CD4-positive, alpha-beta T cell (primary cell): ENCODE measurements at places on chromosomes 1 and 21.

DNA sequence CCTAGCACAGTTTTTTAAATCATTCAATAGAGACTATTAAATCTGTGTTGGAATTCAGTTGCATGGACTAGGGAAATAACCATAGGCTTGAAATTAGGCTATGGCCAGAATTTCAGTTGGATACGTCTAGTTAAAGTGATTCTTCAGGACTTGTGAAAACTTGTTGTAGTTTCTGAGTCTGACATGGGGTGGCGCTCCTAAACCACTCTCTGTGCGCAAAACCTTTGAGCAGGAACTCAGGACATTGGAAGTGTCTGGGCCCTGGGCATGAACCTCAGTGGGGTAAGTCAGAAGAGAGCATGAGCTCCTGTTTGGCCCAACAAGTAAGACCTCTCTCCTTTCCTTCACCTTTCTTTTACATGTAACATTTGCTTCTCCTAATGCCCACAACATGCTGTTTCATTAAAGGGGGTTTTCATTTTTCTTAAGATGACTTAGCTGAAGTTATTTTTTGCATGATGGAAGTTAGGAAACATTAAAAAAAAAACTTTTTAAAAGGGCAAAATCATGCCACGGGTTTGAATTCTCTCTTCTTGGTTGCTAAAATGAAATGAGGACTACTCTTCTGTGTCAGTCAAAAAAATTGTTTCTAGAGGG, 17.1 kb upstream of the CCDC190 start:
- DNase-seq = no peak

DNA sequence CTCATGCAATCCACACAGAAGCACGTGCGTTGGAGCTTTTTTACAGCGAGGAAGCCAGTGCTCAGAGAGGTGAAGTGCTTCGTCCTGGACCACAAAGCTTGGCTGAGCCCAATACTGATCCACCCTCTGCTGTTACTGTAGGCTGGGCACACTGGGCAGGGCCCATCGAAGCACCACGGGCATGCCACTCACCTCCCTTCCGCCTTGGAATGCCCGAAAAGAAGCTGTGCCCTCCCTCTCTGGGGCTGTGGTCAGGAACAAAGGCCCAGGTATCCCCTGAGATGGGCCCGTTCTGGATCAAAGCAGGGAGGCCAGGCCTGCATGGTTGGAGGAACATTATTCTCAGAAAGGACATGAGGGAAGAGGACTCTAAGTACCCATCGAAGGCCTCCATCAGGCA, 206.7 kb upstream of the C1orf174 start:
- no peak for DNase-seq

GRCh38 chr1:41566969-41567368, 82.5 kb upstream of the EDN2 start:
- no peak for DNase-seq

- no peak for DNase-seq
Measured at GRCh38 chr1:230301822-230302221, 124.3 kb downstream of the PGBD5 start.

DNA sequence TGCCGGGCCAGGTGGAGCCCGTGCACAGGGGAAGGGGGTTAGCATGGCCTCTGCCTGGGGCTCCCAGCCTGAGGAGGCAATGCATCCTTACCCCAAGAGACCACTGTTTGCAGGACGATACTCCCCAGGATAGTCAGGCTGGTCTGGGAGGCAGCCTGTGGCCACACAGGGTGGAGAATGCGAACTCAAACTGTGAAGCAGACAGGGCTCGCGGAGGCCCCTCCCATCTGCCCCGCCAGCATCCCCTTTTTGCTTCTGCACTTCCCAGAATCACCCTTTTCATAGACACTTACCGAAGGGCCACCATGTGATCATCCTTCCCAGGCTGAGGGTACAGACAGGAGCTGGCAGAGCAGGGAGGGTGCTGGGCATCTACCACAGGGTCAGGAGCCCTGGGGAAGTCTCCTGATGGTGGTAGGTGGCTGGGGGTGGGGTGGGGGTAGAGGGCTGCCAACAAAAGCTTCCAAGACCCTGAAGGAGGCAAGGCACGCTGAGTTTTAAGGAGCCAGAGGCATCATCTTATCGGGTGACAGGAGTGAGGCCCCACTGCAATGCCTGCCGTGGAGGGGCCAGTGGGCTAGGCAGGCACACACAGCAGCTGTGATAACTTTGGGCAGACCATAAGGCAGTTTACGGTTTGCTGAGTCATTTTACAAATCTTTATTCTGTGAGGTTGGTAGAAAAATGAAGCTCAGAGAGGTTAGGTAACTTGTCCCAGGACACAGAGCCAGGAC, 31.3 kb upstream of the BTG2 start:
- no peak for DNase-seq

GRCh38 chr1:15944308-15945010, 31.4 kb downstream of the ZBTB17 start:
- DNase-seq = no peak

GRCh38 chr1:202155478-202156021, 4.9 kb downstream of the PTPN7 start:
- no peak for DNase-seq

DNA sequence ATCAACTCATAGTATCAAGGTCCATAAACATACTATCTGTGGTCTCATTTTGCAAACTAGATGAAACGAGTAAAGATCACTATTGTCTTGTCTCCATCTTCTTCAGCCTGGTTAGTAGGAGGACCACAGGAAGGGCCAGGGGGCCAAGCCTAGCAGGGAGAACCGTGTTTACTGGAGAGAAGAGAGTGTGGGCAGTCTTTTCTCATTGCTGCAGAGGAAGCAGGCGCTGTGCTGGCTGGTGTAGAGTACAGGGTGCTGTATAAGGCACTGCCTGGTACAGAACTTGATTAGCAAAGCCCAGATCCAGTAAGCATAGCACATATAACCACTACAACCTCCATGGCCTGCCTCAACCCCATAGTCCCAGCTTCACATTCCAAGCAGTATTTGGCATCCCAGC, 10.0 kb upstream of the B4GALT3 start:
- DNase-seq = no peak

DNA sequence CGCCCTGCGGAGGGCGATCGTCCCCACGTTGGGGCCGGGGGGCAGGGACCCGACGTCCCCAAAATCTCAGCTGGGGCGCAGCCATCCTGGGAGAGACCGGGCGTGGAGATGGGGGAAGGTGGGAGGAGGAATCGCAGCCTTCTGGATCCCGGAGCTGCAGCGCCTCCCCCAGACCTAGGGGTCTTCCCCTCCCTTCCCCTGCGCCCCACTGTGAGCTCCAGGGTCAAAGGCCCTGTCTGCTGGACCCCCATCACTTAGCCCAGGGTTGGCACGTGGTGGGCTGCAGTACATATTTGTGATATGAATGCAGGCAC, 90.2 kb upstream of the VAMP3 start:
- DNase-seq = no peak

DNA sequence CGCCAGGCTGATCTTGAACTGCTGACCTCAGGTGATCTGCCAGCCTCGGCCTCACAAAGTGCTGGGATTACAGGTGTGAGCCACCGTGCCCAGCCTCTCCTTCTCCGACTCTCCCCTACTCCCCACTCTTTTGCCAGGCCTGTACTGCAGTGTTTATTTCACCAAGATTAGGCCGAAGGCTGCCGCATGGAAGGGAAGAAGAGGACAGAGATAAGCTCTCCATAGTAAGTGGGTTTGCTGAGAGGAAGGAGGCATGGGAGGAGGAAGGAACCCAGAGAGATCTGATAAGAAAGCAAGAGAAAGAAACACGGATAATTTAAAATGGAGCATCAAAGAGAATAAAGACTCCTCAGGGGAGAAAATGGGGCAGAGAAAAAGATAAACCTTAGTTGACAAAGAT, 8.7 kb downstream of the PTCH2 start:
- no peak for DNase-seq

GRCh38 chr1:94522304-94522703, 19.3 kb downstream of the F3 start:
- no peak for DNase-seq

DNA sequence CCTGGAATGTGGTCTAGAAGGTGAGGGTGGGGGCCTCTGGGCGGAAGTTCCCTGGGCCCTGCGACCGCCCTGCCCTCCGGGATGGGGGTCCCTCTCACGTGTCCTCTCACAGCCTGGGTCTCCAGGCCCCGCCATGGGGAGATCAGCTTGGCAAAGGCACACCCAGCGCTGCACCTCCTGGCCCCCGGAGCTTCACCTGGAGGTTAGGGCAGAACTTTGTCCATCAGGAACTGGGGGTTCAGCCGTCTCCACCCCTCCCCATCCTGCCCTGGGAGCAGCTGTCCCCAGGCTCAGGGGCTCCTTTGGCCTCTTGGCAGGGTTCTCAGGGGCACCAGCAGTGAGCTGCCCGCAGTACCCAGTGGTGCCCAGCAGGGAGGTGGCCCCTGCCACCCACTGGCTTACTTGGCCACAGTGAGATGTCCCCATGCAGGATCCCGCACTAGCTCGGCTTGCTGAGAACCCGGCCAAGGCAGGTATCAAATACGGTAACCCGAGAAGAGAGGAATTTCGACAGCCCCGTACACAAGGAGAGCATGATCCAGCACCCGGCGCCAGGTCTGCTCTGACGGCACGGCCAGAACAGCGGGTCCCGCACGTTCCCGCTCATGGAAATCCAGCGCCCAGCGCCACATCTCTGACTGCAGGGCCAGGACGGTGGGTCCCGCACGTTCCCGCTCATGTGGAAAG, 36.7 kb downstream of the RRP1 start:
- no peak for DNase-seq

DNA sequence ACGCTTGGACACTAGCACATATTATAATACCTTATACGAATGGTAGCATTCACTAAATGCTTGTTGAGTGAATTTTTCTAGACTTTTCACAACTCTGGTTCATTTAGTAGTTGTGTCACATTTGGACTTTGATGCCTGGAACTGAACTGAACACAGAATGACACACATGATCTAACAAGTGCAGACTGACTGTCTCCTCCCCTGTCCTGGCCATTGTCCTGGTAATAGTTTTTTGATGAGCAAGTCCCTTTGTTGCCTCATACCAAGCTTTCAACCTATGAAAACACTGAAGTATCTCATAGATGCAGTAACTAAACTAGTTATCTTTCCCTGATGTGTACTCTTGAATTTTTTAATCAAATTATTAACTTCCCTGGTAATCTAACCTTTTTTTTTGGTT, 66.4 kb downstream of the LRRC8D start:
- DNase-seq = no peak

- no peak for DNase-seq
Measured at GRCh38 chr1:113126207-113126606, 53.2 kb downstream of the LRIG2 start.

- no peak for DNase-seq
Measured at GRCh38 chr1:84299536-84300170, 1.9 kb upstream of the SAMD13 start.

- no peak for DNase-seq
Measured at GRCh38 chr1:17893891-17894631, 138.9 kb downstream of the ACTL8 start.

GRCh38 chr21:17548262-17548661, 35.4 kb downstream of the CXADR start:
- no peak for DNase-seq

DNA sequence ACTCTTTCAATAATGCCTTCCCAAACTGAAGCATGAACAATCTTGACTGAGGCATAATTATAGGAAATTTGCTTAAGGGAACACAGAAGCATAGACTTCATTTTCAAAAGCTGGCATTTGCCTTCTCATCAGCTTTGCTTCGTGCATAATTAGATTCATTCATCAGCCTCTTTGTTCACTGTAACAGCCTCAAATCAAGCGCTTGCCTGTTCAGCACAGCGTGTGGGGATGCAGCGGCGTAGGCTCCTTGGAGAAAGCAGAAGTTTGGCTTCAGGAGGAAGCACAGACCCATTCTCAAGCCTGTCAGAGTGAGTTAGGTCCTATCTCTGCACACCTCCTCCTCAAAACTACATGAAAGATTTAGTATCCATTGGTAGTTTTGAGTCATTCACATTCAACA, 246.4 kb upstream of the MAP1LC3C start:
- DNase-seq = no peak

DNA sequence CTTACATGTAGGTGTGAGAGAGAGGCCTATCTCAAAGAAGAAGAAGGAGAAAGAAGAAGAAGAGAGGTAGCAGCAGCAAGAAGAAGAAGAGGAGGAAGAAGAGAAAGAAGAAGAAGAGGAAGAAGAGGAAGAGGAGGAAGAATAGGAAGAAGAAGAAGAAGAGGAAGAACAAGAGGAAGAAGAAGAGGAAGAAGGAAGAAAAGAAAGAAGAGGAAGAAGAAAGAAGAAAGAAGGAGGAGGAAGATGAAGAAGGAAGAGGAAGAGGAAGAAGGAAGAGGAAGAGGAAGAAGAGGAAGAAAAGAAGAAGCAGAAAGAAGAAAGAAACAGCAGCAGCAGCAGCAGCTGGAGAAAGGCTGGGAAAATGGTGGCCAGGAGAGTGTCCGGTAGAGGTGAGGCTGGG, 10.3 kb upstream of the AZIN2 start:
- DNase-seq = no peak

- no peak for DNase-seq
Measured at GRCh38 chr21:30243691-30244090, 27.8 kb upstream of the CLDN8 start.

DNA sequence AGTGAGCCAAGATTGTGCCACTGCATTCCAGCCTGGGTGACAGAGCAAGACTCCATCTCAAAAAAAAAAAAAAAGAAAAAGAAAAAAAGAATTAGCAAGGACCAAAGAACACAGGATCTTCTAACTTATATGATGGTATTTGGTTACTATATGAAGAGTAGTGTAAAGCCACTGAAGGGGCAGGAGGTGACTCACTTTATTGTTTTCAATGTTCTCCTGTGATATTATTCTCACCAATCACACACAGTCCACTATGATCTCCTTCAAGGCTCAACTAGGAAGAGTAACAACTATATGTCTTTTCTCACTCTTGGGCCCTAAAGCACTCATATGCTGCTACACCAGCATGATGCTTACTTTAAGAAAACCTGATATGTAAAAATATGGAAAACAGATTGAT, 26.7 kb downstream of the RC3H1 start:
- DNase-seq = no peak

DNA sequence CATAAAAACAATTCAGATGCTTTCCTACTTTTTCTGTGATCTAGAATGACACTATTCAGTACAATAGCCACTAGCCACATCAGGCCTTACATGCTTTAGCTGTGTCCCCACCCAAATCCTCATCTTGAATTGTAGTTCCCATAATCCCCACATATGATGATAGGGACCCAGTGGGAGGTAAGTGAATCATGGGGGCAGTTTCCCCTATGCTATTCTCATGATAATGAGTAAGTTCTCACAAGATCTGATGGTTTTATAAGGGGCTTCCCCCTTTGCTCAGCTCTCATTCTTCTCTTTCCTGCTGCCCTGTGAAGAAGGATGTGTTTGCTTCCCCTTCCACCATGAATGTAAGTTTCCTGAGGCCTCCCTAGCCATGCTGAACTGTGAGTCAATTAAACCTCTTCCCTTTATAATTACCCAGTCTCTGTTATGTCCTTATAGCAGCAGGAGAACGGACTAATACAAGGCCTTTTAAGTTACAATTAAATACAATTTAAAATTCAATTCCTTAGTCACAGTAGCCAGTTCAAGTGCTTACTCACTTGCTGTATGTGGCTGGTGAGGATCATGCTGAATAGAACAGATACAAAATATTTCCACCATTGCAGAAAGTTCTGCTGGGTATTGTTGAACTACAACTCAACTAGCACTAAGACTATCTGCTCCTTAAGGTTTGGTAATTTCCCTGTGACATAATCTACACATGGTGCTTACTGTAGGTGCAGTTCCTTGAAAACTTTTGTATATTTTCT, 106.7 kb downstream of the SCMH1 start:
- DNase-seq = no peak

- DNase-seq = no peak
Measured at GRCh38 chr1:179448437-179449149, 82.8 kb downstream of the AXDND1 start.
